ENCODE measurements at places on chromosomes 11 and 22. TPM values are rescaled to one million over a fixed set of nuclear protein-coding genes. Genes with fewer than 3 reads are reported as not detected.

UBE4A gene
- 37.1 TPM for total RNA-seq

OR51Q1 gene
- total RNA-seq, result not detected

- no peak for DNase-seq
These were observed 5.1 kb upstream of the SCARF2 start for GRCh38 chr22:20442485-20443284.

GRCh38 chr22:44276706-44277356, 35.9 kb downstream of the SHISAL1 start:
- no peak for DNase-seq

DNA sequence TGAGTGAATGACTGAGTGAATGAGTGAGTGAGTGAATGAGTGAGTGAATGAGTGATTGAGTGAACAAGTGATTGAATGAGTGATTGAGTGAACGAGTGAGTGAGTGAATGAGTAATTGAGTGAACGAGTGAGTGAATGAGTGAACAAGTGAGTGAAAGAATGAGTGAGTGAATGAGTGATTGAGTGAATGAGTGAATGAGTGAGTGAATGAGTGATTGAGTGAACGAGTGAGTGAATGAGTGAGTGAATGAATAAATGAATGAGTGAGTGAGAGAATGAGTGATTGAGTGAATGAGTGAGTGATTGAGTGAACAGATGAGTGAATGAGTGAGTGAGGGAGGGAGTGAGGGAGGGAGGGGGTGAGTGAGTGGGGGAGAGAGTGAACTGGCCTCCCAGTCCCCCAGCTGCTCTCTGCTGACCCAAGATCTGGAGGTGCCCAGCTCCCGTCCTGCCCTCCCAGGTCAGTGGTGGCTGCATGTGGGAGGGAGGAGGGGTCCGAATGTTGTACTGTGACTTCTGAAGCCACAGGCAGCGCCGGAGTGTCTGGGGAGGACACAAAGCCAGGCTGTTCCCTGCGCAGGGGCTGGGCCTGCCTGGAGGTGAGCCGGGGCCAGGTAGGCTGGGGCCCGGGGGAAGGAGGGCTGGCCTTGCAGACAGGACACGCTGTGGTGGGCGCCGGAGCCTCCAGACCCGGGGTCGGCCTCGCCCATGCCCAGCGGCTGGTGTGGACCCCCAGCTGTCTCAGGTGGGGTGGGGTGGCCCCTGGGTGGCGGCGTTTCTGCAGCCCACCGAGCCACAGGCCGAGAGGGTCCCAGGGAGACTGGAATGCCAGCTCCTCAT, 17.8 kb upstream of the PIM3 start:
- DNase-seq, result no peak

RAB36 gene
- total RNA-seq, result 5.3 TPM

DNA sequence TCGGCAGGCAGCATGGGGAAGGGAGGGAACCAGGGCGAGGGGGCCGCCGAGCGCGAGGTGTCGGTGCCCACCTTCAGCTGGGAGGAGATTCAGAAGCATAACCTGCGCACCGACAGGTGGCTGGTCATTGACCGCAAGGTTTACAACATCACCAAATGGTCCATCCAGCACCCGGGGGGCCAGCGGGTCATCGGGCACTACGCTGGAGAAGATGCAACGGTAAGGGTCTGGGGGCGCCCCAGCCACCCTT, 204 bp downstream of the FADS2 start:
- DNase-seq, result no peak

DNA sequence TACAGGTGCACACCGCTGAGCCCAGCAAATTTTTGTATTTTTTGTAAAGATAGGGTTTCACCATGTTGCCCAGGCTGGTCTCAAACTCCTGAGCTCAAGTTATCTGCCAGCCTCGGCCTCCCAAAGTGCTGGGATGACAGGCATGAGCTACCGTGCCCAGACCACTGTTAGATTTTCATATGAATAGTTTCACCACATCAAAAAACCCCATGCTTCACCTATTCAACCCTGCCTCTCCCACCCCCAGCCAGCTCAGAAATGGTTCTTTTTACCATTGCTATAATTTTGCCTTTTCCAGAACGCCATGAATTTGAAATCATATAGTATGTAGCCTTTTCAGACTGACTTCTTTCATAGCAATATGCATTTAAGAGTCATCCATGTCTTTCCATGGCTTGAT, 37.9 kb downstream of the CDPF1 start:
- no peak for DNase-seq

GRCh38 chr11:130634961-130635473, 186.6 kb downstream of the ADAMTS15 start:
- DNase-seq, result no peak

RNF121 gene
- 25.3 TPM for total RNA-seq

- no peak for DNase-seq
These were observed 1015.0 kb upstream of the TENM4 start for GRCh38 chr11:80455818-80456217.

DNA sequence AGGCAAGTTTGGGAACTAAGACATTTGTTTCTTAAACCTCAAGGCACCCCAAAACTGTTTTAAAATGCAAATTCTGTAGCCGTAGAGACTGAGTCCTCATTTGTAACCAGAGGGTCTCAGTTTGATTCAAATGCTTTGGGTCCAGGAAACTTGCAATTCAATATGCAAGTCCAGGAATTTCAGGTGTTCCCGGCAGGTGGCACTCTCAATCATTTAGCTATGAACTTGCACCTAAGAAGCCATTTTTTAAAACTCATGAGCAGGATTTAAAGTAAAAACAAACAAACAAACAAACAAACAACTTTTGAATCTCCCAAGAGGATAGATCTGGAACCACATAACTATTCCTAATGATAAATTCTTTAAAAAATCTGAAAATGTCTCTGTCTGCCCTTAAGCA, 8.7 kb upstream of the ABTB2 start:
- DNase-seq, result no peak

OR52A1 gene
- not detected for total RNA-seq

DNA sequence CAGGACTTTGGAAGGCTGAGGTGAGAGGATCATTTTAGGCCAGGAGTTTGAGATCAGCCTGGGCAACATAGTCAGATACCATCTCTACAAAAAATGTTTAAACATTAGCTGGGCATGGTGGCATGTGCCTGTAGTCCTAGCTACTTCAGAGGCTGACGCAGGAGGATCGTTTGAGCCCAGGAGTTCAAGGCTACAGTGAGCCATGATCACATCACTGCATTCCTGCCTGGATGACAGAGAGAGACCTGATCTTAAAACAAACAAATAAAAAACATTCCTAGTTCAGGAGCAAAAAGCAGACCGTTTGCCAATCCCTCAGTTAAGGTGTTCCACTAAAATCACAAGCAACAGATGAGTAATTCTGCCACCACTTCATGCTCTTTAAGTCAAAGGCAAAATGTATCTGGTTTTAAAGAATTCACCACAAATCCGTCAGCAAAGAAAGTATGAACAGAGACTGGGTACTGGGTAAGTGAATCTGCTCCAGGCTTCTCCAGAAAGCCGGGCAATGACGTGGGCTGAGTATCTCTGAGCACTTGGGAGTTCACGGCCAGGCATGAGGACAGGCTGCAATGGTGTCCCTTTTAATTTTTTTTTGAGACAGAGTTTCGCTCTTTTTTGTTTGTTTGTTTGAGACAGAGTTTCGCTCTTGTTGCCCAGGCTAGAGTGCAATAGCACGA, 19.5 kb downstream of the CLTCL1 start:
- no peak for DNase-seq

XKR3 gene
- total RNA-seq, result not detected

- no peak for DNase-seq
These were observed 15.2 kb upstream of the TBX1 start for GRCh38 chr22:19745155-19746101.

RRP7A gene
- 16.3 TPM for total RNA-seq

KCNJ5 gene
- 3.6 TPM for total RNA-seq

KCNQ1 gene
- total RNA-seq, result 1.1 TPM

DNA sequence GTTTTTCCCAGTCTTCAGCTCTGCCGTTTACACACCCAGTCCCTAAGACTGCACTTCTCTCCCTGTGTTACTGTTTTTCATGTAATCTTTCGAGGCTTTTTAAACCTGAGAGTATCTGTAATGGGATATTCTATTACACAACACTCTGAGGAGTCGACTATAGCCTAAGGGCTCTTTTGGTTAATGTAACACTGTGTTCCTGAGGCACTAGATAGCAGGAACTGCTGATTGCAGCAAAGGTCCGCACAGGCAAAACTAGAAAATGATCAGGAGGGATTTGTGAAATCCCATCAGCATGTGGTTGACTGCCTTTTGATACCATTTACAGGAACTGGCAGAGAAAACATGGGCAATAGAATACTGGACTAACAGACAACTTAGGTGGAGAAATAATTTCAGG, 512.3 kb upstream of the RAG2 start:
- no peak for DNase-seq

SGSM1 gene
- total RNA-seq, result 2.3 TPM

- DNase-seq, result no peak
These were observed 24.4 kb upstream of the TXNRD2 start for GRCh38 chr22:19965771-19966709.

HMOX1 gene
- 14.2 TPM for total RNA-seq

DNA sequence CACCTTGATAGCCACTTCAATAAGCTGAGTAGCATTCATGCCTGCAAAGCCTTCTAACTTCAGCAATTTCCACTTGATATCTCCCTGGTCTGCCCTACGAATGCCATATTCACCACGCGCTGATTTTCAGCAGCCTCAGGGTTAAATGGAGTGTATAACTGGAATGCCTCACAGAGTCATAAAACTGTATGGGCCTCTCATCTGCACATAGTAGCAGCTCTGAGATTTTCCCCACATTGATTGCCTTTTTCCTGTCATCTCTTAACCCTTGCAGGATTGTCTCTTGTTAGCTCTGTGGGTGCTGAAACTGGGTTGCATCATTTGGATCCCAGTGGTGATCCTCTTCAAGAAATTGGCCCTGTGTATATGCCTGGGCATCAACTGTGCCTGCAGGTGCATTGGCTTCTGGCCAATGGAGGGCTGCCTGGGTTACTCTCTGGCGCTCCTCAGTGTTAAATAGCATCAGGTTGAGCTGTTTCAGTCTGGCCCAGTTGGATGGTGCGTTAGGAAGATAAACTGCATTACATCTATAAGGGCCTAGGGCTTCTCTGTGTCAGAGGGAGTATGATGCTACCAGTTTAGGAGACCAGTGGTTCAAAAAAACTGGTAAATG, 17.4 kb upstream of the GLYATL1 start:
- DNase-seq, result no peak

DNA sequence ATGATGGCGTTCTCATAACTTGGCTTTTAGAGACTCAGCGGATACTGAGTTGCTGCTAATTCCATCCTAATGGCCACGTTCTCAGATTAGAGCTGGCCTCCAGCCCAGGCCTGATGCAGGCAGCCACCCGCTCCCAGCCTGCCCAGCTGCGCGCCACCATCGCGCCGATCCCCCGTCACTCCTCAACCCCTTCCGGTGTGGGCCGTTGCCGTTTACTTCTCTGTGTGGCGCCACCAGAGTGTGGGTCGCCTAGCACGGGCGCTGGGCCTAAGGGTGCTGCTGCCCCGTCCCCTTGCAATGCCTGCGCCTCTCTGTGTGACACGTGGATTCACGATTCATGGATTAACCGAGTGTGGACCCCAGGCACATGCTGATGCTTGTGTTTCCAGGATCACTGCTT, 1116.0 kb downstream of the BRD1 start:
- peak; percentile 32 for DNase-seq

DNA sequence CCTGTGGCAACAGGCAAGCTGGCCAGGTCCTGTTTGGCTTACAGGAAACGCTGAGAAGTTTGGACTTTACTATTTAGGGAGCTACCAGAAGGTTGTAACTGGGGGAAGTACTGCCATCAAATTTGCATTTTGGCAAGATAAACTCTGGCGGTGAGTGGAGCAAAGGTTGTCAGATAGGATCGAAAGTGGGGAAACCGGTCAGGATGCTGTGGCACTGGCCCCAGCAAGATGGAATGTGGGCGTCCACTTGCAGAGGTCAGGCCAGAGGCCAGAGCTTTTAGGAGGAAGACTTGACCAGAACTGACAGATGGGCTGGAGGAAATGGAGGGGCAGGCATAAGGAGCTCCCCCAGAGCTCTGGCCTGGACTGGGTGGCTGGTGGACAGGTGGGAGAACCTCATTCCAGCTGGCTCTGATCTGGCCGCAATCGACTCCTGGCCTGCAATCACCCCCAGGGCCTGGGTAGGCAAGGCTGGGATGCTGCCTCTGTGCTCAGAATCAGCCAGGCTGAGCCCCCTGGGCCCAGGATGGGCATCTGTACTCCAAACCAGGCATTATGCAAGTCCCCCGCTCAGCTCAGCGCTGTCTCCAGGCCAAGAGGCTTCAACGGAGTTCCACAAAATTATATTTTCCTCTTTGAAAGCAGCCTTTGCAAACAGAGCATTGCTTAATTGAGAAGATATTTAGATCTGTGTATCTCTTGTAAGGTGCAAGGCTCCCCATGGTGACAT, 178.3 kb upstream of the NECTIN1 start:
- no peak for DNase-seq

MPPED2 gene
- 6.8 TPM for total RNA-seq

OR8D1 gene
- total RNA-seq, result not detected

PDE3B gene
- total RNA-seq, result 132 TPM

GRCh38 chr11:102468616-102469195, 16.1 kb upstream of the TMEM123 start:
- DNase-seq, result no peak

DNA sequence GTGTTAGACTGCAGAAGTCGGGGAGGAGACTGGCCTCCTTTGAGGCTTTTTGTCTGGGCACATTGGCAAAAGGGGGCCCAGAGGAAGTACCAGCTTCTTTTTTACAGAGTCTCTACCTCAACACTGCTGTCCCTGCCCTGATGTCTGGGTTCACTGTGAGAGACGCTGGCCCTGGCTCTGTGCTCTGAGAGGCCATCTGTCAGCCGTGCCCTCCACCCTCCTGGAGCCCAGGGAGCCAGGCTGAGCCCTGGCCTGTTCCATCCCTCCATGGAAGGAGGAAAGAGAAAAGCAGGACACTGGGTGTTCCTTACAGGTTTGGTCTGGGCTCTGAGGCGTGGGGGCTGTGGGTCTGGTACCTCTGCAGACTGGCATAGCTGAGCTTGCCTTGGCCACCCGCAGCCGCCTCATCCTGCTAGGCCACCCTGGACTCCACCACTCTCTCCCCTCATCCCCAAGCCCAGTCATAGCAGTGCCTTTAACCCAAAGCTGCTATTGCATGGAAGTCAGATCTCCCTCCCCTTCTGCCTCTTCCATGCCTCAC, 105.5 kb upstream of the PARVA start:
- DNase-seq, result peak; percentile 43

GRCh38 chr11:17428925-17429324, 40.5 kb upstream of the KCNJ11 start:
- no peak for DNase-seq

A4GALT gene
- total RNA-seq, result 23.5 TPM

GAS2 gene
- total RNA-seq, result 1.6 TPM

DNA sequence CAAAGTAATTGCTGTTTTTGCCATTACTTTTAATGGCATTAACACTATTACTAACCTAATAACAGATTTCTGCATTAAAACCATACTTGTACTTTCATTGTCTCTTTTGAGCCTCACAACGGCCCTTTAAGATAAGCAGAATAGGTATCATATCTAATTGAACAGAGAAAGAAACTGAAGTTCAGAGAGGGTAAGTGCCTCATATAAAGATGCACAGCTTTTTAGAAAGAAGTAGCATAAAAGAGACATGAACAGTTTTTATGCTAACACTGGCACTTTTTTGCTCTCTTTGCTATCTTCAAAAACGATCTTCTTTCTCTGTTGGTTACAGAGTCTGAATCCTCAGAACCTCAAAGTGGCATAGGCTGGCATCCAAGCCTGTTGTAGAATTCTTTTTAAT, 102.9 kb upstream of the OR5AK2 start:
- DNase-seq, result no peak

All from sigmoid colon (tissue), 7 donors.